ENCODE measurements at places on chromosomes 4 and X. TPM values are rescaled to one million over a fixed set of nuclear protein-coding genes. Genes with fewer than 3 reads are reported as not detected.

DNA sequence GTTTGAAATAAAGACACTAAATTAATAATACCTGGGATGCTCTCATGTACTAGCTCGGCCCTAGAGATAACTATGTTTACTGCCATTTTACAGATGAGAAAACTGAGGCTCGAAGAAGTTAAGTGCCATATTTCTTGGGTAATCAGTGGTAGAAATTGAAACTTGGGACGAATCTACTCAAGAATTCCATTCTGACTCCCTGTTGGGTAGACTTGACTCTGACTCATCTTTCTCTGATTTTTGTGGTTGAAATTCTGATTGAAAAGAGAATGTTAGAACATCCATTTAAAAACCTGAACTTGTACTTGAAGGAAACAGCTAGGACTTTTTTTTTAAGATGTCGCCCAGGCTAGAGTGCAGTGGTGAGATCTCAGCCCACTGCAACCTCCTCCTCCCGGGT lies 50.1 kb upstream of the NSUN7 start:
- no peak for DNase-seq

GRCh38 chr4:73901031-73901430 lies 31.8 kb downstream of the CXCL1 start:
- no peak for DNase-seq

DNA sequence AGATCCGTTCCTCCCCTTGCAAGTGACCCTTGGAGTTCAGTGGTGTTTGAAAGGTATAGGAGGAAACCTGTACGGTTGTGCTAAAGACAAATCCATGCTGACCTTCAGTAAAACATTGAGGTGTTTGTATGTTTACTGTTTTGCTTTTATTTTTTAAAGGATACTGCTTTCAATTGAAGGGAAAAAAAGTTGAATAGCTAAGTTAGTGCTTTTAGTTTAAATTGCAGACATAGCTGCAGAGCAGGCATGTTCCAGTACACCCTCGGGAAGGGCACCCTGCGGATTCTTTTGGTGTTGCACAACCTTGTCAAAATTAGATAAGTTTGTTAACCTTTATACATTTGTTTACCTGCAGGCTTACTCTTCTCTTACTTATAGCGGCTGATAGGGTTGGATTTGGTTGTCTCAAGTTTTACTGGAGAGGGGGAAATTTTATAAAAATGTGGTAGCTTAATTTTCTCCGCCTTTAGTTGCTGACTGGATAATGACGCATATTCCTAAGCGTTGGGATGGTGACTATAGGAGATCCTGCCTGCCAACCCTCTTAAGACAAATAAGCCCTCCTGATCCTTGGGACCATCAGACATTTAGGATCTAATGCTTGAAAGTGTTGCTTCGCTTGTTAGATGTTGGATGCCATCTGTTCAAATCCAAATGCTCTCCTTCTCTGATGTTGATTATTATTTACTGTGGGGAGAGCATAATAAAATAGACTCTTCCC lies 2.0 kb downstream of the RAPGEF2 start:
- DNase-seq: peak; percentile 19

DNA sequence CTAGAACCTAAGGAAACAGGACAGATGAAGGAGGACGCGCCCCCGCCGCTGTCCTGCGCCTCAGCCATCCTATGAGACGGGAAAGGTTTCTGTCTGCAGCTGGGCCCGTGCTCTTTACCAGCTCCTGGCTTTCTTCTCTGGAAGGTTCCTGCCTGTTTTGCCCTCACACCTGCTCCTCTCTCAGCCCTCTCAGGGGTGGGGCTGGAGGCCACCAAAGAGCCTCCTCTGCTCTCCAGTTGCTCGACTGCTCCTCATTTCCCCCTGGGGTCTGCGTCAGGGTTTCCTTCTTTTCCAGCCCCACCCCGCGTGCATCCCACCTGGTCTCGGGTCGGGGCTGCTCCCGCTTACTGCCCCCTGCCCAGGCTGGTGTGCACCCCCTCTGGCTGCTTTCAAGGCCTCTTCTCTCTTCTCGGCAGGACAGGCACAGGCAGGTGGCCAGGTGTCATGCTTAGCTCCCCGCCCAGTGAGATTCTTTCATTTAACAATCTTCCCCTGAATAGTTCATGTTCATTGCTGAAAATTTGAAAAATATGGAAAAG lies 4.6 kb downstream of the HTT-AS start:
- DNase-seq: no peak

DNA sequence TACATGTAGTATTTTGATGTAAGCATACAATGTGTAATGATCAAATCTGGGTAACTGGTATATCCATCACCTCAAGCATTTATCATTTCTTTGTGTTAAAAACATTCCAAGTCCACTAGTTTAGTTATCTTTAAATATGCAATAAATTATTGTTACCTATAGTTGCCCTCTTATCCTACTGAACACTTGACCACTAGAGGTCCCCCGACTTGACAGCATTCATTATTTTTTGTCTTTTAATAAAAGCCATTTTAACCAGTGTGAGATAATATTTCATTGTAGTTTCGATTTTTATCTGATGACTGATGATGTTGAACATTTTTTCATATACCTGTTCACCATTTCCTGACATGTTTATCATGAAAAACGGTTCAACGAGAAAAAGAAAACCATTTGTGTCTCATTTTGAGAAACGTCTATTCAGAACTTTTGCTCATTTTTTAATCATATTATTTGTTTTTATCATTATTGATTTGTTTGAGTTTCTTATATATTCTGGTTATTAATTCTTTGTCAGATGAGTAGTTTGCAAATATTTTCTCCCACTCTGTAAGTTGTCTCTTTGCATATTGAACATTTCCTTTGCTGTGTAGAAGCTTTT lies 199.0 kb upstream of the CXXC4 start:
- no peak for DNase-seq

DNA sequence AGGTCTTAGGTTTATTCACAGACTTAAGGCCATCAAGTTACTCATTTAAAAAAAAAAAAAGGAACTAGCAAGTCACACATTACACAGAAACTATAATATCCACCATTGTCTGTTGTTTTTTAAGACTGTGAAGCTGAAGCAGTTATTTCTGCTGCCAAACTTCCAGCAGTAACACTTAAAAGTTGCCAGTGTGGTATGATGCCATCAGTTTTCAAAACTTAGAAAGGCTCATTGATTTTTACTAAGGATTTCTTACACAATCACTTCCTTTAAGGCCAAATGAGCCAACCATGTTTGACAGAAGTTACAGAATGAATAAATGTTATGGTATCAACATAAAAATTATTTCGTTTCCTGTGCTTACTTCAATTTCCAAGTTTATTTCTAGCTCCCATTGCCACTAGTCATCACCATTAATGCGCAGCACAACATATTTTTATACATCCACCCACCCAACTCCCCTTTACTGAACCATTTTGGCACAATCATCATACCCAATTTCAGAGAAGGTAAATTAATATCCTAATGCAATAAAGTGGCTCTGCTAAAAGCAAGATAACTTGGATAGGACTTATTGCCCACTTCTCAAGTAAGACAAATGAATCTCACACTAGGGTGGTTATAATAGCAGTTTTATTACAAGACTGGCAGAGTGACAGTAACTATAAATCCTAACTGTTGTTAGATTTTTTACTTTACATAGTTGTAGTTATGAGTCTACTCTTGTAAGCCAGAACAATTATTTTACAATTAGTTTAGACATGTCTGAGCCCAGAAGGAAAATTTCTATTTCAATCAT lies 13.1 kb downstream of the PDGFC start:
- DNase-seq: no peak

DNA sequence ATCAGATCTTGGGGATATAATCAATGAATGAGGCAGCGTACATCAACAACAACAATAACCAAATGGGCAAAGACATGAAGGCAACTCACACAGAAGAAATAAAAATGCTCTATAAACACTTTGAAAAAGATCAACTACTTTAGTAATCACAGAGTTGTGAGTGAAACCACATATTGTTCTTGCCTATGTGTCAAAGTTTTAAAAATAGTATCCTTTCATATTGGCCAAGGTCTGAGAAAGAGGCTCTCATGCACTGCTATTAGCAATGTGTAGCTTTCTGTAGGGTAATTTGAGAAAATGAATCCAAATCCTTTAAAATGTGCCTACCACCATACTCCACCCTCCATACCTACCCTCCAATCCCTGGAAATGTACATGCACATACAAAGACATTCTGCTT lies 25.0 kb downstream of the COQ2 start:
- no peak for DNase-seq

GRCh38 chrX:125219852-125220251 lies 99.8 kb upstream of the TEX13C start:
- DNase-seq: no peak

DNA sequence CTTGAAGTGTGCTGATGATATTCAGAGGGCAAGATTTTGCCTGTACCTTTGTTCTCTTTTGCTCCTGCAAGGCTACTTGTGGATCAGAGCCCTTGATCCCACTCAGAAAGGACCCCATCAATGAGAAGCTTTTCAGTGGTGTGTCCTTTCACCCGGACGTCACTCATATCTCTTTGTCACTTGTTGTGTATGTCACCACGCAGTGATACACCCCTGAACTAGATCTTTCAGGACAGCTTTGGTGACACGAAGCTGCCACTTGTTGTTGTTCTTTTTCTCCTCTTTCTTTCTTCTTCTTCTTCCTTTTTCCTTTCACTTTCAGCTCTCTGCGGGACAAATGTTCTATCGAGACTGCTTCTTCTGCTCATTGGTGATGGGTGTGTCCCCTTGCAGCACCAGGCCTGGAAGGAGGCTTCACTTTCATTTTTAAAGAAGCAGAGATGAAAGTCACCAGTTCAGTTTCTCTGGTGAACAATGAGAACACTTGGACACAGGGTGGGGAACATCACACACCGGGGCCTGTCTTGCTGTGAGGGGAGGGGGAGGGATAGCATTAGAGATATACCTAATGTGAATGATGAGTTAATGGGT lies 83.6 kb downstream of the NBDY start:
- no peak for DNase-seq

GRCh38 chr4:4990329-4990728 lies 28.9 kb downstream of the CYTL1 start:
- DNase-seq: no peak

- DNase-seq: no peak
Measured at GRCh38 chrX:153814591-153815315, 15.6 kb downstream of the PDZD4 start.

DNA sequence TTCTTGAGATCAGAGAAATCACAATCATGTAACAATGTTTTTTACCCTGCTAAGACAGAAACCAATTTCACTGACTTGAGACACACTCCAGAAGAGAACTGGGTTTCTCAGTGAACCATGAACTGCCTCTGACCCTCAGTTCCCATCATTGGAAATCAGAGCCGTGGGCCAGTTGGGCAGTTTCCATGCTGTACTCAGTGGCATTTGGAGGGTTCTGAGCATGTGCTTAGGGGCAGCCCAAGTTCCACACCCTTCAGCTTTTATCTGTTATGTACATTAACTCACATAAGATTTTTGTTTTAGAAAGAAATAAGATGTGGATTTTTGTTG lies 77.9 kb downstream of the BTC start:
- no peak for DNase-seq

GRCh38 chrX:41384051-41384705 lies 50.2 kb downstream of the DDX3X start:
- DNase-seq: no peak

GRCh38 chr4:144289667-144290428 lies 149.3 kb upstream of the GYPA start:
- DNase-seq: no peak

DNA sequence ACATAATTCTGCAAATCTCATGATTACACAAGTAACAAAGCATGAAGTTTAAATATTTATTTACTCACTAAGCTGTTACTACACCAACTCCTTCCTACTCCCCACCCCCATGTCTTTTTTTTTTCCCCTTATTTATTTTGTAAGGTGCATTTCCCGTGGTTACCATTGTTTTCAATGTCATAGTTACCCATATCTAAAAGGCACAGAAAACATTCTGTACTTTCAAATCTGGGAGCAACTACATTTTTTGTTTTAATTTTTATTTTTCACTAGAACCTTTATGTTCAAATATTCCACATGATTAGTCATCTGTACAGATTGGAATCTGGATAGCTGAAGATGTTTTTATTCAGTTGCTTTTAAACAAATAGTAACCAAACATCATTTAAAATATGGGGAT lies 62.8 kb downstream of the PPP3CA start:
- DNase-seq: no peak

- DNase-seq: no peak
Measured at GRCh38 chrX:120321520-120322281, 10.4 kb upstream of the TMEM255A start.

DNA sequence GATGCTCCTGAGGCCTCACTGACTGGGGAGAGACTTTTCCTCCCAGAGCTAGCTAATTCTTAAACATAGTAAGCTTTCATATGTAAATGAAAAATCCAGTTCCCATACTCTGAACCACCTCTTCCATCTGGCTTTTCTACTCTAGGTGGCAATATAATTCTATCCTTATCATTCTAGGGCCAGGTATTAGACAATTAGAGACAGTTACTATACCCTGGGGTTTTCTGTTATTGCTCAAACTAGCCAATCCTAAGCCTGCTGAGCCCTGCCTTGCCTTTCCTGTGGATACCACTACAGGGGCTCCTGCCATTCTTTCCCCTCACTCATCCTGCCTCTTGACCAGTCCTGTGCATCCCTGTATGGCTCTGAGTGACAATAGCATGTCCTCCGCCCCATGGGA lies 552.0 kb downstream of the STIM2 start:
- DNase-seq: no peak

GRCh38 chrX:124344246-124344645 lies 2.1 kb upstream of the SH2D1A start:
- no peak for DNase-seq

- no peak for DNase-seq
Measured at GRCh38 chrX:12269484-12269883, 131.2 kb downstream of the FRMPD4 start.

- no peak for DNase-seq
Measured at GRCh38 chrX:114591121-114591520, 7.2 kb downstream of the HTR2C start.

- no peak for DNase-seq
Measured at GRCh38 chrX:5829060-5829459, 399.6 kb downstream of the NLGN4X start.

- DNase-seq: no peak
Measured at GRCh38 chr4:74941123-74941522, 8.2 kb downstream of the PARM1 start.

Gene REPS2
- 16.2 TPM for total RNA-seq

Gene OTUD6A
- total RNA-seq: not detected

Gene MAGEB1
- not detected for total RNA-seq

Gene CSAG3
- total RNA-seq: not detected

Gene C4orf33
- total RNA-seq: 14.0 TPM

Gene PDZD11
- total RNA-seq: 26.0 TPM

Gene AWAT2
- not detected for total RNA-seq

Gene FHIP1A
- total RNA-seq: 1.9 TPM

Gene ANXA5
- 57.4 TPM for total RNA-seq

Gene UVSSA
- 14.8 TPM for total RNA-seq
